IPS DF 19.7 (cell line): ENCODE measurements at places on chromosomes 12 and 14.
A peak's percentile ranks its signal among the peaks of the same experiment; 100 is the strongest.

DNA sequence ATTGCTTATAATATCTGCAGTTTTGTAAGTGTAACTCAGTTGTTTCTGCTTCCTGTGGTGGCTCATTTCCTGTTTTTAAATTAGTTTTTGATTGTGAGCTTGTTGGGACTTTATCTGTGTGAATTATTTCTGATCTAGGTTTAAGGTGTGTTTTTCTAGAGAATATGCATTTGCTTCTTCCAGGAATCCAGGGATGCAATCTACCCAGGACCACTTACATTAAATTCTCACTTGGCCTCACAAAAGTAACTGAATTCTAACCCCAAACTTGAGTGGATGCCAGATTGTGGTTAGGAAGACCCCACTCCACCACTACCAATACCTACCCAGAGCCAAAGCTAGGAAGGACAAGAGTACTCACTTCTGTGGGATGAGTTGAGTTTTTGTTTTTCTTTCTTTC, 11.9 kb downstream of the STYX start:
- no peak for DNase-seq

GRCh38 chr12:106114447-106115068, 24.2 kb downstream of the NUAK1 start:
- DNase-seq, result no peak

- DNase-seq, result no peak
Measured at GRCh38 chr14:90714811-90715210, 101.4 kb downstream of the TTC7B start.

GRCh38 chr12:103840876-103841689, at the start of gene NT5DC3:
TSS of gene NT5DC3 (minus strand) at chr12:103841234. CDS start at chr12:103841156, 78 bp downstream.
- no peak for DNase-seq

- DNase-seq, result no peak
Measured at GRCh38 chr14:24277606-24278321, 6.4 kb upstream of the RABGGTA start.

- no peak for DNase-seq
Measured at GRCh38 chr14:68085742-68086141, 266.2 kb downstream of the RAD51B start.

DNA sequence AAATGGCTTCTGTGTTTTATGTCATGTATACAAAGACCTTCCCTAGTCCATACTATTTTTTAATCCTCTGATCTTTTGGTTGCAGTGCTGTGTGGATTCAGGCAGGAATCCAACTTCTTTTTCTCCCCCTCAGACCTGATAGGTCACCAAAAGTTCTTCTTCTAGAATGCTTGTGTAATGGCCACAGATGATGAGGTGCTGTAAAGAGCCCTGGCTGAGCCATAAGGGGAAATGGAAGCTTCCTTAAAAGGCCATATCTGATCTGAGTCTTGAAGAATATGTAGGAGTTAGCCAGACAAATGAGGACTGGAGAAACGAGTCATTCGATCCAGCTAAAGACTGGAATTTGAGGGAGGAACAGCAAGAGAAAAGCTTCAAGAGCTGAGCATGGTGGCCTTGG, 353.9 kb downstream of the PCNX1 start:
- DNase-seq, result no peak

DNA sequence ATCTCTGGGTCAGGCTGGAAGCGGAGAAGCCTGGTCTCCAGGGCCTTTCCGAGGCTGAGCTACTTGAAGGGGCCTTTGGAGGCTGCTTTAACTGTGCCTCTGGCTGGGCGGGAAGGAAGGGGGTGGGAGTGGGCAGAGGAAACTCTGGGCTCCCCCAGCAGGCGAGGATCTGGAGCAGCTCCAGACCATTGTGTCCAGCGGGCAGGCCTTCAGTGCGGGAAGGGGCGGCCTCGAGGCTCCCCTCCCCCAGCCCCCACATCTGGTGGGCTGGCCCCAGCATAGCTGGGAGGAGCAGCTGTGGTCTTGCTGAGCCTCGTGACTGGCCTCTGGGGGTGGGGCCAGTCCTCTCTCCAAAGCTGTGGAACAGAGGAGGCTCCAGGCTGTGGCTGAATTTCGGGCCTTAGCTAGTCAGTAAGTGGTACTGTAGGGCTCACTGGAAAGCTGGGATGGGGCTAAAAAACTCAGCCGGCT, 3.4 kb downstream of the TAMALIN start:
- DNase-seq, result no peak

GRCh38 chr14:91891721-91892220, 24.4 kb upstream of the TC2N start:
- no peak for DNase-seq

- DNase-seq, result no peak
Measured at GRCh38 chr14:49250109-49250508, 336.1 kb downstream of the RPS29 start.

DNA sequence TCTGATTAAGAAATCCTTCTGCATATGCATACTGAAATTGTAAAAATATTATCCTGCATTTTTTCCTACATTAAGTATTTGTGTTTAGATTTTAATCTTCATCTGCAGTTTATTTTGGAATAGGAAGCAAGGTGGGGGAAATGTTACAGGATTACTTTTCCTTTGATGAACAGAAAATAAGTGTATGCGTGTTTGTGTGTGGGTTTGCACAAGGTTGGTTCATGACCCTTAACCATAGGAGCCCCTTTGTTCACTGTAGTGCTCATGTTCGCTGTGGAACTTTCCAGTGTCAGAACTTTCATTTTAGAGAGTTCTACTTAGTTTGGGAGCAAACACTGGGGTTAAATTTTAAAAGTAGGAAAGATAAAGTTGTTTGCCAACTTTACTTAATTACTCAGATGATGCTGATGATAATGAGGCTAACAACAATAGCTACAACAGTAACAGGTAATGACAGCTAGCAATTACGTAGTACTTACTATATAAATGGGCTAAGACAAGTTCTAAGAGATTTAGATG, 6.4 kb upstream of the A2M start:
- no peak for DNase-seq

DNA sequence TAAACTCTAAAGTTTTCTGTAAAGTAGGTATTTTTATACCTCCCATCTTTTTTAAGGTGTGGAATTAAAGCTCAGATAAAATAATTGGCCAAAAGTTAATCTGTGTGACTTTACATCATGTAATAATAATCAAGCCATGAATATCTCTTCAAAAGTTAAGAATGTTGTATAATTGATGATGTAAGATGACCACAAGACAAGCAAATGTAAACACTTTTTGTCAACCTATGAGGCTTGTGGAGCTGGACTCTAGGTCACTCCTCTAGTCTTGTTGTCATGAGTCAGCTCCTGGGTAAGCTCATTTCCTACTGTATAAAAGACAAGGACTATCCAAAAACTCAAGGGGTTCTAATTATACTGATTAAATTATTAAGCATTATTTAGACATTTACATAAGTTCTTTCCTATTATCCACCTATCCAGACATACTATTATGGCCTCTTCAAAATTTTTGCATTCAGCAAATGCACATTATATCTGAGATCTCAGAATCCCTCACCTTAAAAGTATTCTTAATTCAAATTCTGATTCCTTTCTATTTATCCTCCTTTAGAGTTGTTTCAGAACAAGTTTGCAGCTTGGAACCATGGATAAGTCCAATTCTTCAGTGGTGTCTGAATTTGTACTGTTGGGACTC, at the start of gene OR4K5:
Gene OR4K5, plus strand, starts transcription at position 587 of the 637 bp plus-strand sequence. Its CDS starts 0 bp downstream, at position 587.
- DNase-seq, result no peak

GRCh38 chr14:103427485-103428443, 42.5 kb downstream of the MARK3 start:
- peak; percentile 45 for DNase-seq

DNA sequence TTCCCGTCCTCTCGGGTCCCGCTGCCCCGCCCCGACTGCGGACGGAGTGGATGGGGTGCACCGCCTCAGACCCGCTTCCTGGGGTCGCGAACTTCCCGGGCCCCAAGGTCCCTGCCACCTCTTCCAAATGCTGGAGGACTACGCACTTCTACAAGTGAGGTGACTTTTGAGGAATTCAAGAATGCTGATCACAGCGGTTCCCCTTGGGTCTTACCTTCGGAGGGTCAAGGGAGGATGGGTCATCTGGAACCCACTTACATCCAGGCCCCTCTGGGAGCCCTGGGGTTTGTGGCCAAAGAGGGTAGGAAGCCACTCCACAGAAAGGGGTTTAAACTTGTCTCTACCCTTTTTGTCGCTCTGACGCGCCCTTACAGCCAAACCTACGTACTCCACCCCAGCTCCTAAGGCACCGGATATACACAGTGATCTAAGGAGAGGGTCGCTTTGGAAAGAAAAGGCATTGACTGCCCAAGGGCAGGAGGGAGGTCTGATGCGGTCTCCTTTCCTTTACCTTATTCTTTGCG, 532 bp upstream of the PRKD1 start:
- DNase-seq, result no peak

DNA sequence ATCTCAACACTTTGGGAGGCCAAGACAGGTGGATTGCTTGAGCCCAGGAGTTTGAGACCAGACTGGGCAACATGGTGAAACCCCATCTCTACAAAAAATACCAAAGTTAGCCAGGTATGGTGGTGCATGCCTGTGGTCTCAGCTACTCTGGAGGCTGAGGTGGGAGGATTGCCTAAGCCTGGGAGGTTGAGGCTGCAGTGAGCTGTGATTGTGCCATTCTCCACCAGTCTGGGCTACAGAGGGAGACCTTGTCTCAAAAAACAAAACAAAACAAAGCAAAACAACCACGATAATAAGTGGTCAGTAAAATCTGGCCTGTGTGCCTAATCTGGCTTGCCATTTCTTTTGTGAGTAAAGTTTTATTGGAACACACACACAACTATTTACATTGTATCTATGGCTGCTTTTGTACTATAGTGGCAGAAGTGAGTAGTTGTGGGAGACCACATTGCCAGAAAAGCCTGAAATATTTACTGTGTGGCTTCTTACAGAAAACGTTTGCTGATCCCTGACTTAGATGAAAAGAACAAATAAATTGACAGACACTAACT, 19.4 kb upstream of the KLRG1 start:
- DNase-seq, result no peak

DNA sequence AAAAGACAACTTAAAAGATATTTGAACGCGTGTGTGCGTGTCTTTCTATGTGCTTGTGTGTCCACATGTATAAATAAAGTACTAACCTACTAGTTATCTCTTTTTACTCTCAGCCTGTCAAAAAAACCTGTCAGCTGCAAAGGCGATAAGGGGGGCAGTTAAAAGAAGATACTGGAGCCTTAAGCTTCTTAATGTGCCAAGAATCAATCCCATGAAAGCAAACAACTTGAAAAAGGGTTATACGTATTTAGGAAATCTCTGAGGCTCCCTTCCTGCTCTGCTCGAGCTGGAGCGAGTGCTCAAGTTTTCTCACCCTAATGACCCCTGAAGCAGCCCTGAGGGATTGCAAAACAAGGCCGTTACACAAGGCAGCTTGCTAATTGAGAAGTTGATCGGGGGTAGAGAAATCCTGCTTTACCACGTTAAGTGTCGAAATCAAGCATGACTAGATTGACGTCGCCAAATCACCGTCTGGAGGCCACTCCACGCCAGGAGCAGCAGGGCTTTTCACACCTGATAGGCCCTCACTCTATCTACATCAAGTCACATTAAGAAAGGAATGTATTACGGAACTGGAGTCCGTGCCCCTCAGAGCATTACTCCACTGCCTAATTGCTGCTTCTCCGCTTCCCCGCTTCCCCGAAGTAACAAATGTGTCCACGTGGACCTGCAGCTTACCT, 32.4 kb downstream of the LMO3 start:
- DNase-seq, result peak; percentile 35

DNA sequence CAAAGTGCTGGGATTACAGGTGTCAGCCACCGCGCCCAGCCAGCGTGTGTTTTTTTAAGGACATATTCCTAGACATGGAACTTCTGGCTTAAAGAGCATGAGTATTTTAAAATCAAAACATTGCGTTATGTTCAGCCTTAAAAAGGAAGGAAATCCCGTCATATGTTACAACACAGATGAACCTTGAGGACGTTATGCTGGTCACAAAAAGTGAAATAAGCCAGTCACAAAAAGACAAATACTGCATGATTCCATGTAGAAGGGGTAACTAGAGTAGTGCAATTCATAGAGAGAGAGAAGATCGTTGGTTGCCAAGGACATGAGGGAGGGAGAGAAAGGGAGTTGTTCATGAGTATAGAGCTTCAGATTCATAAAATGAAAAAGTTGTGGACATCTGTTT, 53.9 kb downstream of the ACACB start:
- DNase-seq, result no peak

DNA sequence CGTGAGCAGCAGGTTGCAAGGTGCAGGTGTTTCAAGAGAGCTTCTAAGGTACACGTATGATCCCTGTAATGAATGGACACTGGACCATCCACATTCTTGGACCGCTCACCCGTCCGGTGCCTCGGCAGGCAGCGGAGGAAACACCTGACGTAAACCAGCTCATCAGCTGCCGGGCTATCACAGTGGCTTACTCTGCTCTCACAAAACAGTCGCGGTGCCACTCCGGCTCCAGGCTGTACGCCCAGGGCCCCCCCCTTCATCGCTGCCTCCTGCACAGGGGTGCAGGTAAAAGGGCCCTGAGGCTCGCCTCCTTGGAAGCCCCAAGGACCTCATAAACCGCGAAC, 436 bp downstream of the VPS33A start:
- no peak for DNase-seq

DNA sequence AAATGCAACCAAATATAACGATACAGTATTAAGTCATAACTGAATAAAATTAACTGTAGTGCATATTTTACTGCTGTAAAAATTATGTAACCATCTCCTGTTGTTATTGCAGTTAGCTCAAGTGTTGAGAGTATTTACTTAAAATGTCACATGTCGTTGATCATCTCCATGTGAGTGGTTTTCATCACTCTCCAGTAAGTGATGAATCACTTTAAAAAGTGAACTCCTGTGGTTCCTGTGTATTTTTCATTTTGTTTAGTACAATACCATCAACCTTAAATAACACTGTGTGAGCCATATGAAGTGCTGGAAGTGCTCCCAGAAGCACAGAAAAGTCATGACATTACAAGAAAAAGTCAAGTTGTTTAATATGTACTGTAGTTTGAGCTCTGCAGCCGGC, 104.7 kb upstream of the SLCO1B1 start:
- DNase-seq, result no peak

DNA sequence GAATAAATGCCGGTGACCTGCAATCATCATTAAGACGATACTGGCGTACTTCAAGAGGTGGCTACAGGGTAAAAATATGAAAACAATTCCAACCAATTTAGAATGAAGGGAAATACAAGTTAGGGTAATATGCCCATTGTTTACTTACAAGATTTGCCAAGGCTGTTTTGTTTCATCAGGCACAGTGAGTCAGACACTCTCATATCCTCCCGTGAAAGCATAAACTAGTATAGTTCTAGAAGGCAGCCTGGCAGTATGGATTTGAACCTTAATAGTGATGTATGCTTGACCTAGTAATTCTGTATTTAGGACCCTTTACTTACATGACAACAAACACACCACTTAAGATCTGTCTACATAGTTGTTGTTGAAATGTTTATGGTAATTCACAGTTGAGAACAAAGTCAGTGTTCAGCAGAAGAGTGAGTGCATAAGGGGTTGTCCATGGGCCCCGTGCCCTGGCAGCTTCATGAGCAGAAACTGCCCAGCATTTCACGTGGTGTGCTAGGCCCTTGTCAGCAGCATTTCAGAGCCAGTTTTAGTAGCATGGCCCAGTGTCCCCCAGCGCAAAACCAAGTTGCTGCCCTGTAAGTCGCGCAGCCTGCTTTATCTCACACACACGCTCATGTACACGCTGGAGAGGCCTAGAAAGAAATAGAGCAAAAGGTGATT, 80.8 kb downstream of the EP400 start:
- DNase-seq, result no peak
